ENCODE measurements at places on chromosomes 7 and 10. TPM values are rescaled to one million over a fixed set of nuclear protein-coding genes. Genes with fewer than 3 reads are reported as not detected.

GRCh38 chr7:137772748-137773147, 74.0 kb downstream of the DGKI start:
- peak; percentile 55 for DNase-seq

Gene ASB13
- total RNA-seq = 10.3 TPM

Gene ORC5
- total RNA-seq = 34.4 TPM

DNA sequence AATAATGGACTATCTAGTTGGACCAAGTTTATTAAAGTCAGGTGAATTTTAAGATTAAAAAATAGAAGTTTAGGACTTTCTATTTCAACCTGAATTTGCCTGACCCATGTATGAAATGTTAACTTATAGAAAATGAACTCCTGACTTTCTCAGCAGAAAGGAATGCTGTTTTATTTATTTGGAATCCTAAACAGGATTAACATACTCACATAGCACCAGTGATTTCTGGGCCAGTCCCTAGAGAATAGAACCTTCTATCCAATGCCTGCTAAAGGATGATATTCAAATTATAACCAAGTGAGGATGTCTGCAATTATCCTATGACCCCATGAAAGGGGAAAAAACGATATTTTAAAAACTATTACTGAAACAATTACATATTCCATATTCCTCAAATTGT, 148.8 kb downstream of the CHRM2 start:
- DNase-seq = no peak

- peak; percentile 93 for DNase-seq
These were observed 34.8 kb downstream of the GRID2IP start for GRCh38 chr7:6516387-6516983.

GRCh38 chr7:157360483-157361025, 23.8 kb downstream of the DNAJB6 start:
- DNase-seq = no peak

DNA sequence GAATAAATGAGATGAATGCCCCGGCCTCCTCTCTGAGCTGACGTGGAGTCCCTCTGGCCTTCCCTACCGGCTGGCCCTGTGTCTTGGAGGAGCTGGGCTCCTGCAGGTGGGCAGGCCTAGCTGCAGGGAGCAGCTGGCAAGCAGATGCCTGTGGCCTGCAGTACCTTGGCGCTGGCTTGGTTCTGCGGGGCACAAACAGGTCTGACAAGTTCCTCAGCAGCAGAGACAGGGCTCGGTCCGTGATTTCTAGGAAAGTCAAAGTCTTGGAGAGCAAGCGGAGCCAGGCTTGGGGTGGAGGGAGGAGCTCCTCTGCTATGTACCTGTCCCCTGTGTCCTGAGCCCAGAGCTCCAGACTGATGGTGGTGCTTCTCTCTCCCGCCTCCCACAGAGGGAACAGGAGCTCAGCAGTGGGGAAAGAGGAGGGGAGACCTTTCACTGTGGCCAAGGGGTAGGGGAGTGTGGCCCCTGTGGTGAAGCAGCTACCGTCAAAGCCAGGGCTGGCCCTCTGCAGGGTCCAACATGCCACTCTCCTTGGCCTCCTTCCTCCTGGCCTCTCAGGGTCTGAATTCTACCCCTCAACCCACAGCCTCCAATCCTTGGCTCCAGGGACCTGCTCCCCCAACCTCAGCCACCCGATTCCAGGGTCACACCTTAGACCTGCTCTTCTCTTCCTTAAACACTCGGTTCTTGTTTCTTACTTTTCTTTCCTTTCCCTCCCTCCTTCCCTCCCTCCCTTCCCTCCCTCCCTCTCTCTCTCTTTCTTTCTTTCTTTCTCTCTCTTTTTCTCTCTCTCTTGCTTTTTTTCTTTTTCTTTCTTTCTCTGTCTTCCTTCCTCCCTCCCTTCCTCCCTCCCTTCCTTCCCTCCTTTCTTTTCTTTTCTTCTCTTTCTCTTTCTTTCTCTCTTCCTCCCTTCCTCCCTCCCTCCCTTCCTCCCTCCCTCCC, 20.1 kb downstream of the MYL10 start:
- DNase-seq = no peak

Gene VPS37D
- 6.1 TPM for total RNA-seq

Gene PON3
- not detected for total RNA-seq

DNA sequence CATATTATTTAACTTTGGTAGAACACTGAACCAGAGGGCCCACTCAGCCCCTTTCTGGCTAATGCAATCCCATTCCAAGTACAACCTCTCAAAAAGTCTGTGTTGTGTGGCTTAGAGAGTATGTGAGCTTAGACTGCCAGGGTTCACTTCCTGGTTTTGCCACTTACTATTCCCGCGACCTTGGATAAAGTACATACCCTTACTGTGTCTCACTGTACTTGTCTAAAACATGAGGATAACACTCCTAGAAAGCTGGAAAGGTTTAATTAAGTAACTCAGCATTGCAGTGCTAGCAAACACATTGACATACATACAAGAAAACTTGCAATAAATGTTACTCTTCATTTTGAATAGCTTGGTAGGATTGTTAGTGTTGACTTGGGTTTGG, 215.8 kb downstream of the CHCHD3 start:
- no peak for DNase-seq

Gene CYCS
- total RNA-seq = 120 TPM

DNA sequence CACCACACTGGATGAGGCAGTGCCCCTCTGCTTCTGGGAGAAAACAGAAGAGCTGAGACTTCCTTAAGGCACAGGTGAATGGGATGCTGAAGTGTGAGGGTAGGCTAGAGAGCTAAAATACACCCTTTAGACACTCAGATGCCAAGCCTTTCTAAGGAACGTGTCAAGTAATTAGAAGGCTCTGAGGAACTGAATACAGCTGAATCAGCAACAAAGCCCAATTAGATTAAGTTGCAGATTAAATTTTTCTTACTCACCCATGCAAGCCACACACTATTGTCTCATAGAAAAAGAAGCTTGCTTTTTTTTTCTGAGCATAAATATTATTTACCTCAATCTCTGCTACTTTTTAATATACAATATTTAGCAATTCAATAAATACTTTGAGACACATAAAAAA, 354.3 kb upstream of the NRG3 start:
- no peak for DNase-seq

Gene PILRA
- total RNA-seq = 0.51 TPM

Gene SAP25
- total RNA-seq = 0.21 TPM

DNA sequence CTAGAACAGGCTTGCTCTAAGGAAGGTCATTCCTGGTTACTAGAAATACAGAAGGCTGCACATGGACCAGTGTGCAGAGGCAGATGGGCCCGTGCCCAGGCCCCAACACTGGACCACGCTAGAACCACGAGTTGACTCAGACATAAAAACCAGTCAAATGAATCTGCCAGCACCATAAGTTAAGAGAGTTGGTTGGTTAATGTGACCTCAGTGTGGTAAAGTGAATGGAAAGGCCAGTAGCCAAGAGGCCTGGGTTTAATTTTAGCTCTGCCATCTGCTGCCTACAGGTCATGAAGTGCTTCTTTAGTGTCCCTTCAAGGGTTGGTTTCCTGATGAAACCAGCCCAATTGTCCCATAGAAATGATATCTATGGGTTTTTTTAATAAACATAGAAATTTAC, 329.6 kb upstream of the NRP1 start:
- peak; percentile 96 for DNase-seq

GRCh38 chr10:127265288-127265687, 68.9 kb upstream of the INSYN2A start:
- no peak for DNase-seq

Gene CAV2
- 89.0 TPM for total RNA-seq

- DNase-seq = peak; percentile 77
These were observed 627 bp upstream of the FLNC start for GRCh38 chr7:128829391-128830166.

Gene RPEL1
- 0.21 TPM for total RNA-seq

DNA sequence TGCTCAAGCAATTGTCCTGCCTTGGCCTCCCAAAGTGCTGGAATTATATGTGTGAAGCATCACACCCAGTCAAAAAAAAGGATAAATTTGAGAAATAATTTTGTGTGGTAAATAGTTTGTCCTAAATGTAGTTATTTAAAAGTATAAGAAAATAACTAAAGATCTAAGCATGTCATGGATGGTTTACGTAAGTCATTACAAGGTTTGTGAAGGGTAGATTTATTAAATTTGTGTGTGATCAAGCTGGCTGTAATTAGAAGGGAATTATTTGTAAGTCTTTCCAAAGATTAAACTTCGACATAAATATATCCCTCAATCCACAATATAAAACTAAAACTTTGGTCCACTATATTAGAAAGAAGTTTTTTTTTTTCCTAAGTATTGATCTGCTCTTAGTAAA, 28.6 kb downstream of the ORC5 start:
- no peak for DNase-seq

Gene FXYD4
- total RNA-seq = 6.1 TPM

DNA sequence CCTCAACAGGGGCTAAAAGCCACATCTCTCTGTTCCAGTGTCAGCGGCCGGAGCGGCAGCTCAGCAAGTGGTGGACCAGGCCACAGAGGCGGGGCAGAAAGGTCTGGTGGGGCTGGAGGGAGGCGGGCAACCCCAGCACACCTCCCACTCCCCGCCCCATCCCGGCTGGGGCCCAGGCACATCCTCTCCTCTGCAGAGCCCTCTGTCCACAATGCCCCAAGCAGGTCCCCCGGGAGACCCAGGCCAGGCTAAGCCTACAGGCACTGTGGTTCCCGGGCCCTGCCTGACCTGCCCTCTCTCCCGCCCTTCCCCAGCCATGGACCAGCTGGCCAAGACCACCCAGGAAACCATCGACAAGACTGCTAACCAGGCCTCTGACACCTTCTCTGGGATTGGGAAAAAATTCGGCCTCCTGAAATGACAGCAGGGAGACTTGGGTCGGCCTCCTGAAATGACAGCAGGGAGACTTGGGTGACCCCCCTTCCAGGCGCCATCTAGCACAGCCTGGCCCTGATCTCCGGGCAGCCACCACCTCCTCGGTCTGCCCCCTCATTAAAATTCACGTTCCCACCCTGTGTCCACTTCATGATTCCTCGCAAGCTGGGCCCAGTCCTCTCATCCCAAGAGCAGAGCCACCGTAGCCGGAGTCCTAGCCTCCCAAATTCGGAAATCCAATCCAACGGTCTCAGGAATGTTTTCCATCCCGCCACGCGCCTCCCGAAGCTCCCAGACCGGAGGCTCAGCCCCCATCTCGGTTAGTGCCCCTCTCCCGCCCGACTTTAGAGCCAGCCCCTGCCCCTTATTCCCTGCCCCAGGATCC, 2.1 kb downstream of the ADIRF start:
- DNase-seq = peak; percentile 49

DNA sequence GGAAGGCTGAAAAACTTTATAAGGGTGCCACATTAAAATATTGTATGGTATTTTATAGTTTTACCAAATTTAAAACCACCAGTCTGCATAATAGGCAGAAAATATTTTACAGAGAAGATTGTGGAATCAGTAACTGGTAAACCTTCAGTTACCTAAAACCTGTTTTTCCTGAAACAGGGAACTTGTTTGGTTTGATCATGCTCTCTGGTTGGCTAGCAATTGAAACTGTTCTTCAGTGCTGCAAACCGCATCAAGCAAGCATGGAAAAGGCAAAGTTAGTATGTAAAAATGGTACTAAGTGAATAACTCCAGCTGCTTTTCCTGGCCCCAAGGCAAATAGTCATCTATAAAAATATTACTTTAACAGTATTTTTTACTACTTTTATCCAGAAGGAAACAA, 316.9 kb upstream of the LRRN3 start:
- DNase-seq = no peak

Gene VSTM4
- 25.2 TPM for total RNA-seq

- peak; percentile 99 for DNase-seq
These were observed 167.7 kb upstream of the TNRC18 start for GRCh38 chr7:5591278-5591874.

Gene PNLIPRP1
- not detected for total RNA-seq

DNA sequence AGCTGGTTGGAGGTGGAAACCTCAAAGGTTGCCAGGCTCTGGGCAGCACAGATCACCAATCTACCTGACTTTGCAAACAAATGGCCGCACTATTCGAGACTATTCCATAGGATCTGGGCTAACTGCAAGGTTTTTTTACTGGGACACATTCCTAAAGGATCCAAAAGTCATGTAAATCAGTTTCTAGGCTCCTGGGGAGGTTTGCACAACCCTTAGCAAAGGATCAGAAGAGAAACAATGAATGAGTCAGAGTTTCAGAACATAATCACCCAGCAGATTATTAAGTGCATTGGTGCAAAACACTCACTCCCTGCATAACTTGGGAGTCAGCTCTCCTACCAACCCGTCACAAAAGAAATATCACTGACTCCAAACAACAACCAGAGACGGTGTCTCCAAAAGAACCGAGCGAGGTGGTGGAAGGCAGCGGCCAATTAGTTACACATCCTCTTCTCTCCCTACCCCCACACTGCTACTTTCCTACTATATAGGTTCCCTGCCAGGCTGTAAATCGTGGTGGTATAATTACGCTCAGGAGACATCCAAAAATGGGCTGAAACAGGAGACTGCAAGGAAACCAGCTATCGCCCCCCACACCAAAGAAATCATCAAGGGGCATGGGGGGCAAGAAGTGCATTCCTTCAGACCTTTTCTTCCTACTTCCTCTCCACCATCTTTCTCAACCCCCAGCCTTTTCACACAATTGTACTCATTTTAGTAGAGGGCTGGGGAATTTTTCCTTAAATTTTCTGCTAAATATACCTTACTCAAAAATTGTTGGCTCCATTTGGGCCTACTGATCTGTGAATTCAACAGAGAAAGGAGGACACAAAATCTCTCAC, 3.2 kb downstream of the UBE2H start:
- DNase-seq = peak; percentile 52

Gene KIAA1549
- total RNA-seq = 16.0 TPM

DNA sequence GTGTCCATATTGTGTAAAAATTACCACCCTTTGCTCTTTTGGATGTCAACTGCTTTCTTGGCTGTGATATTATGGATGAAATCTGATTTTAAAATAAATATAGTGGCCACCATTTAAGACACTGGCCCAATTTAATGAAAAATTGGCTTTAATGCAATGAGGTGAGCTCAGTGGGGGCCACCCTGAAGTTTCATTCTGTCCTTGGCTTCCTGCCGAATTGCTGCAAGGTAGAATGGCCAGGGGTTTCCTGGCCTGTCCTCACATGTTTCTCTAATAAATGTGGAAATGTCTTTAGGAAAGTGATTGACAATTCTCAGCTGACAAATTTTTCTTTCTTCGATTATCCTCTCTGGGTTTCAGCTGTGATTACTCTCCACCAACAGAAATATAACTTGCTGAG, 36.0 kb downstream of the DYNC1I1 start:
- DNase-seq = no peak

DNA sequence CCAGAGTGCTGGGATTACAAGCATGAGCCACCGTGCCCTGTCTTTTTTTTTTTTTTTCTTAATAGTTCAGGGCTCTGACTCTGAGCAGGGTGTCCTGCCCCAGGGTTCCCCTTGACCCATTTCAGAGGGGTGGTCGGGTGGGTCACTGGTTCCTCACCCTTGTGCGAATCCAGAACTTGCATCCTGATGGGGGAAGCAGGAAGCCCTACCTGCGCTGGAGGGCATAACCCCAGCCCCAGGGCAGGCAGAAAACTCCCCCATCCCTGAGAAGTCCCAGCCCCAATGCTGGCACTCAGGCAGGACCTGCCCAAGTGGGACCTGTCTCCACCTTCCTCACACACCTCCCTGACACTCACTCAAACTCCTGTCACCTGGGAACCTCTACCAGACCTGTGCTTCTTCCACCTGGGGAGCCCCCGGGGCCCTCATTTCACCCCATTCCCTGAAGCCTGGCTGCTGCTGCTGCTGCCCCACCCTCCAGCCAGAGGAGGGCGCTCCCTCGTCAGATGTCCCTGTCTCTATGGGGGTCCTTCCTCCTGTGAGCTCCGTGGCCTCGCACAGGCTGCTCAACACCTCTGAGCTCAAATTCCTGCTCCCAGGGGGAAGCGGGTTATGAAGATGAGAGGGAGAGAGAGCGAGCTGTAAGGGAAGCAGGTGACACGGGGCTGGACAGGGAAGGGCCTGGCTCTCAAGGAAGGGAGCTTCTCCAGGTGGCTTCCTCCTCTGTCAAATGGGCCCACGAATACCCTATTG, 15.1 kb upstream of the ZNF273 start:
- no peak for DNase-seq
